ENCODE measurements at places on chromosomes 3 and 15. TPM values are rescaled to one million over a fixed set of nuclear protein-coding genes. Genes with fewer than 3 reads are reported as not detected.

ISLR2 gene
- not detected for total RNA-seq

GRCh38 chr15:90520365-90520764 lies 9.4 kb upstream of the CRTC3 start:
- no peak for DNase-seq

DNA sequence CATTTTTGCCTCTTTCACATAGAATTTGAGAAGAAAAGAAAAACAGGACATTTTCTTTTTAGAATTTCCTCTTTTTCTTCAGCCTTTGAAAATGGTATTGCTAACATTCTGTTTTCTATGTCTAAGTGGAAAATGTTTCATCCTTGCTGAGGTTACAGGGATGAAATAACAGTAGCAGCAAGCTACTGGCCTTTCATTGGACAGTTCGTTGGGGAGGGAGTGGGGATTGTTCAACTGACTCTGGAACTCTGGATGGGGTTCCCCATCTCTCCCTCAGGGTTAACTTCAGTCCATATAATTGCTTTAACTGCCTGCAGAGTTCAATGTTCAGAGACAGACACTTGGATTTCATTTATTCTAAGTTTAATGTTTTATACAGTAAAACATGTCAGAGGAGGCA lies 346.0 kb downstream of the NLGN1 start:
- no peak for DNase-seq

GRCh38 chr3:42498791-42499477 lies 3.5 kb upstream of the VIPR1 start:
- no peak for DNase-seq

DNA sequence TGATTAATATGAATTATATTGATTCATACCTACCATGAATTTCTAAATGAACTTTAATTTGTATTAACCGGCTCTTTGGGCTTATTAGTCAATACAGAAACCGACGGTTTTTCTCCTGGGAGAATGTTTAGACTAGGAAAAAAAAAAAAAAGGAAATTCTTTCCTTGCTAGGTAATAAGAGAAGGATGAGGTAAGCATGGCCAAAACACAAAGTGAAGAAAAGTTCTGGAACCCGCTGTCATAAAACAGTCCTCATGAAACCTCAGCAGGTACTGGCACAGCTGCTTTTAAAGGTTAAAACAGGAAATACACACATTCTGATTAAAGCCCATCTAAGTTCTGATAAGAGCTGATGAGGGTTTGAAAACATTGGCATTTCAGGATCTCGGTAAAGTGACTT lies 30.8 kb upstream of the PSTPIP1 start:
- DNase-seq: no peak

GRCh38 chr3:61631108-61631769 lies 69.9 kb downstream of the PTPRG start:
- no peak for DNase-seq

DNA sequence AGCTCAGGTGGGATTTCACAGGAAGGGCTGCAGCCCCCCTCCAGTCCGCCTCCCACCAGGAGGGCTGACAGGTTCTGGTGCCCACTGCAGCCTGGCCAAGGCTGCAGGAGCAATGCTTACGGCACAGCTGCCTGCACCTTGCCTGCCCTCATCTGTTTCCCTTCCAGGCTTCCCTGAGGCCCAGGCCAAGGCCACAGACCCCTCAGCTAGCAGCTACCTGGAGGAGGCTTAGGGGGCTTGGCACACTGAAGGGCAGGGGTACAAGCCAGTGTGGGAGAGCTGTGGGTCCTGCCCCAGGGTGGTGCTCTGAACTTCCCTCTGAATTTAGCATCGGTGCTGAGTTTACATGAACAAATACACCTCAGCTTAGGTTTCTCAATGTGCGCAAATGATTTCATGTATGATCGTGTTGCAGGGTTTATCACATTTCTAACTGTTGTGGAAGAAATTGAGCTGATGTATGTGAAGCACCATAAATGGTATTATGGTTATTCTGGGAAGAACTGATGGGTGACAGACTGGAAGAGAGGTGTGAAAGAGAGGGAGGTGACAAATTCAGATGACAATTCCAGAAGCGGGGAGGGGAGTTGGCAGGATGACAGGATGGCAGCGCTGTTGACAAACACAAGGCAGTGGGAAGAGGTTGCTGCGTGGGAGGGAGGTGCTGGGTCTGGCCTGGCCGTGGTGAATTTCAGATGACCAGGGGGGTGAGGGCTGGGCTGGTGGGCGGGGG lies 6.1 kb downstream of the RHCG start:
- no peak for DNase-seq

DNA sequence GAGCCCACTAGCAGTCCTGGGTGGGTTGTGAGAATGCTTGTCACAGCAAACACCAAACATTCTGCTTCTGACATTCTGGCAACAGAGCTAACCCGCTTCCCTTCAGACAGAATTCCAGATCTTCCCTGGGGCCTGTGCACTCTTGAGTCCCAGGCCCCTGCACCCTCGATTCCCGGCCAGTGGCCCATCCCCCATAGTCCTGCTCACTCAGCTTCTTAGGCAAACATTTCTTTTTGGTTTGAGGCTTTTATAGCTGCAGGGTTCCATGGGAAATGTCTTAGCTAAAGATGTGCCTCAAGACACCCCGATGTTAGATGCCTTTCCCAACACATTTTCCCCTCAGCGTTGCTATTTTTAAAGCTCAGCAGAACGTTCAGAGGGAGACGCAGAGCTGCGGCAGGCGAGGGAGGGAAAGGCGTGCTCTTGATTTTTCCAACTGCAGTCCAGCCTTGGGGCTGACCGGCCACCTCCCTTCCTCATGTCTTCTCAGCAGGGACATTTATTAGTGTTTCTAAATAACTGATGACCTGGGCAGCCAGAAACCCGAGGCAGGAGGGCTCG lies 35.2 kb downstream of the ABTB1 start:
- no peak for DNase-seq

DNA sequence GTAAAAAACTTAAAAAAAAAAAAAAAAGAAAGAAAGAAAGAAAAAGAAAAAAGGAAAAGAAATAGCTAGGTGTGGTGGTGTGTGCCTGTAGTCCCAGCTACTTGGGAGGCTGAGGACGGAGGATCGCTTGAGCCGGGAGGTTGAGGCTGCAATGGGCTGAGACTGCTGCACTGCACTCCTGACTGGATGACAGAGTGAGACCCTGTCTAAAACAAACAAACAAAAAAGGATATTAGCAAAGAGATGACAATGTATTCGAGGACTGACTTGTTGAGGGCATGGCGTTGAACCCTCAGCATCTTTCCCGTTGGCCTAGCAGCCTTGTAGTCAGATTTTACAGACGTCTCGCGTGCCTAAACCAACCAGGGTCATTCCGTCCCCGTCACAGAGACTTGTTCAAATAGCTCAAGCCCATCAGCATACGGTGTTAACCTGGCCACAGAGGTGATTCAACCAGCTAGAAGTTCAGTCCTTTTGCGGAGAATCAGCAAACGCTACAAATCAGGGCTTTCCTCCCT lies 528 bp upstream of the NIT2 start:
- DNase-seq: no peak
